Adipocyte (in vitro differentiated cells): ENCODE measurements at places on chromosomes 6 and 20.
A peak's percentile ranks its signal among the peaks of the same experiment; 100 is the strongest.

DNA sequence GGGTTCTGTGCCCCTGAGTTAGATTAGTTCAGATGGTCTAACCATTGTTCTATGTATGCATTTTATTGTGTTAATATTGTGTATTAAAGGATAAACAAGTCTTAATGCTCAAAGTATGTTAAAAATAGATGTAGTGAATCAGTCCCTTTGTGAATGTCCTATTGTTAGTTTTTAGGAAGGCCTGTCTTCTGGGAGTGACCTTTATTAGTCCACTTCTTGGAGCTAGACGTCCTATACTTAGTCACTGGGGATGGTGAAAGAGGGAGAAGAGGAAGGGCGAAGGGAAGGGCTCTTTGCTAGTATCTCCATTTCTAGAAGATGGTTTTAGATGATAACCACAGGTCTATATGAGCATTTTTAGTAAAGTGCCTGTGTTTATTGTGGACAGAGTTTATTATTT is 12.3 kb upstream of the HMGN4 start:
- no peak for DNase-seq

DNA sequence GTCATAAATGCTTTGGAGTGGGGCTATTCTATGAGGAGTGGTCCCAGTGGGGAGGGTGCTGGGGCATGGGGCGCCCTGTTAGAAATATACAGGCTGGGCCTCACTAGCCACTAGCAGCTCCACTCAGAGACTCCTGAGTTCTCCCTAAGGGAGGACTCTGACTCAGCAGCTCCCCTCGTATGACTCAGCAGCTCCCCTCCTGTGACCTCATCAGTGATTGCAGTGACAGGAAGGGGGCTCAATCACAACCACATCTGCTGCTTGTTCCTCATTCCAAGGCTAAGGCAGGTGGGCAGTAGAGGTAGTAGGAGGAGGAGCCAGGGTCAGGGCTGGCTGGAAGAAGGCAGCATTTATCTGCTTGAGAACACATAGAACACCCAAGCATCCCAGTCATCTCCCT is 73.7 kb downstream of the PRND start:
- peak; percentile 70 for DNase-seq

DNA sequence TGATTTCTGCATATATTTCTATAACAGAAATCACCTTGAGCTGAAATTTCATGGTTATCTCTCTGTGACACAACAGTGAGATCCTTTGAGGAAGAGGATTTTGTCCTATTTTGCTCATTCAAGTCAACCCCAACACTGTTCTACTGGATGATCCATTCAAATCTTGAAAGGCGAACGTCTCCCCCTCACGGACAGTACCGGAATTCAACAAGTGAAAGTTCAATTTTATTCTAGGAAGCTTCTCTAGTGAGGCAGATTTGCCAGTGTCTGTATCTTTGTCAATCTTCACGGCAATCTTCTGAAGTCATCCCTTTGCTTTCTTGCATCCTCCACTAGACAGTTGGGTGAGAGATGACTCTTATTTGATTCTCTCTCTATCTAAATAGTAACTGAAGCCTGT is 91.7 kb upstream of the PDE7B start:
- DNase-seq = no peak

GRCh38 chr6:29504961-29505360 is 17.2 kb upstream of the MAS1L start:
- DNase-seq = no peak

DNA sequence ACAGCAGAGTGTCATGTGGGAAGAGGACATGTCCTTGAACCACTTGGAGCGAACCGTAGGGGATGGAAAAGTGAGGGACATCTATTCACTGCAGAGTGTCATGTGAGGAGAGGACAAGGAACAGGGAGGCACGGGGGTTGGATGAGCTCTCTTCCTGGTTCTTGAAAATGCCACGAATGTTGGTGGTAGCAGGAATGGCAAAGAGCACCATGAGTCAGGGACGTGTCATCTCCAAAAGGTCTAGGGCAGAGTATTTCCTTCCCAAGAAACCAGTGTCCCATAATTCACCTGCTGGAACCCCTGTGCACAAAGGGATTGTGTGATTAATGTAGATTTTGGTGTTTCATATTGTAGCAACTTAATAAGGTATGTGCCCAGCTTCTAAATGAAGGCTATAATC is 136.8 kb downstream of the BFSP1 start:
- DNase-seq = no peak

- no peak for DNase-seq
Observed at GRCh38 chr20:41087777-41088176, 49.6 kb upstream of the PLCG1 start.

DNA sequence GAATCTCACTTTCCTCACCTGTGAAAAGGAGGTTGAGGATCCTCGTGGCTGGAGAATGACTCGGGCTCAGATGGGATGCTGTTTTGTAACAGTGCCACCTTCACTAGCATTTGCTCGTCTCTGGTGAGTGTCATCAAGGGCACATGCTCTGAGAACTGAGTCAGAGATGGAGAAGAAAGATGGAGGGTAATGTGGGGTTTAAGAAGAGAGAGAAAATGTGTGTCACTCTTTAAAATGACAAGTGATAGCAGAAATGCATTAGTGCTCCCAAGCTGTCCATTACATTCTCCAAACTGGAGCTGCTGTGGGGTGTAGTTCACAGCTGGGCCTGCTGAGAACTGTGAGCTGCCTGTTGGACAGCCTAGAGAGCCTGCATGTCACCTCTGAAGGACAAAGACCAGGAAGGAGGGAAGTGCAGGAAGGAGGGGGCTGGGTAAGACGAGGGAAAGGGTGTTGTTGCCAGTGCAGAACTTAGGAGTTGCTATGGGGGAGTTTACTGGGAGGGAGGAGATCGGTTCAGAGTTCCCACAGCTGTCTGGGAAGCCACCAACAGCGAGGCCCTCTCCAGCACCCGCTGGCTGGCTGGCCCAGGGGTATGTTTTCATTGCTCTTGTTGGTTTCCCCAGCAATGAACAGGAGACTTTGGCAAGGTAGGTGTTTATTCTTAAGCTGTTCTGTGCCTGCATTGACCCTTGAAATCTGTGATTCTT is 19.8 kb downstream of the GMPR start:
- no peak for DNase-seq

DNA sequence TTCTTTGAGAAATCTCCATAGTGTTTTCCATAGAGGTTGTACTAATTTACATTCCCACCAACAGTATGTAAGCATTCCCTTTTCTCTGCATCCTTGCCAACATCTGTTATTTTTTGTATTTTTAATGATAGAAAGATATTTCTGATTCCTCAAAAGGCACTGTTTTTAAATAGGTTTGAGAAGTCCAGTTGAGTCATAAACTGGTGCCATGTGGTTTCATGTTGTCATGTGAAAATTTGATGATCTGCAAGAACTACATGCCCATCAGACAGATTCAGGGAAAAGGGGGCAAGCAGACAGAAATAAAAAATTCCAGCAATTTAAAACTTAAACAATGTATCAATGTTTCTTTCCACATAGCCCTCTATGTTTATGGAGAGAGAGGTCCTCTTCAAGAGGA is 227.5 kb downstream of the KCNQ5 start:
- no peak for DNase-seq

GRCh38 chr6:63475707-63476106 is 96.6 kb upstream of the LOC128125822 start:
- no peak for DNase-seq

GRCh38 chr6:37097335-37097734 is 72.6 kb upstream of the PIM1 start:
- DNase-seq = no peak

GRCh38 chr6:89250239-89250638 is 33.1 kb upstream of the GABRR1 start:
- no peak for DNase-seq

DNA sequence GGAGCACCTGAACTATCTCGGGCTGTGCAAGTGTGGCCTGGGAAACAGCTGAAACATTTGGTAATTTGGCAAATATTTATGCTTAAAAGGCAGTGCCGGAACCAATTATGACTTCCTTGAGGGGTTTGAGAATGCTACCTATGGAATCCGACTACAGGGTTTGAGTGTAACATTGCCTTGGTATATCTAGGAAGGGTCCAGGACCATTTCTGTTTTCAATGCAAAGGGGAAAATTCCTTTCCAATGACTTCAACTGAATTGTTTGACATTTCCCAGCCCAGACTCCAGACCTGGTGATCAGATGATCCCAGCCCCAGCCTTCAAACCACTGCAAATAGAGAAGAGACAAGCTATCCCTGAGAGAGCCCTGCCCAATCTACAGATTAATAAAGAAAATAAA is 4.6 kb upstream of the PPP1R3G start:
- no peak for DNase-seq

GRCh38 chr6:29723262-29723665 is at the start of gene HLA-F:
Gene HLA-F (plus strand): TSS chr6:29723434. CDS start chr6:29723464, 30 bp downstream.
- DNase-seq = peak; percentile 95

GRCh38 chr20:45409521-45410272 is 1.6 kb downstream of the DBNDD2 start:
- no peak for DNase-seq

- DNase-seq = no peak
Observed at GRCh38 chr6:41346441-41346840, 11.0 kb downstream of the NCR2 start.

DNA sequence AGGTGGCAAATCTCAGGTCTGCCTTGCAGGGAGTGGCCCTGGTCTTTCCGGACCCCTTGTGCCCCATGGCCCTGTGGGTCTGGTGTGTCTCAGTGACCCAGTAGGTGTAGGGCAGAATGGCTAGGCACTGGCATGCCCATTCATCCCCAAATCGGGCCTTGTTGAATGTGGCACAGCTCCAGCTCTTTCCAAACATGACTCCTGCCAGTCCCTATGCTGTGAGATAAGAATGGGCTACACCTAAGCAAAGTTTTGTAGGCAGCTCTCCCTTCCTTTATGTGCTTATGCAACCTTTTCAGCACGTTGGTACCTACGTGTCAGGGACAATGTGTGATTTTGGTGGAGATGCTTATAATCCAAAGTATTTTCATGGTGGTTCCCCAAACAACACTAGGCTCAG is 33.9 kb downstream of the FOXO3 start:
- peak; percentile 35 for DNase-seq

- DNase-seq = no peak
Observed at GRCh38 chr6:166235666-166236292, 68.1 kb upstream of the TBXT start.

- DNase-seq = no peak
Observed at GRCh38 chr6:75249837-75250236, 6.2 kb upstream of the COX7A2 start.

- DNase-seq = peak; percentile 34
Observed at GRCh38 chr6:452301-453067, 60.9 kb downstream of the IRF4 start.

DNA sequence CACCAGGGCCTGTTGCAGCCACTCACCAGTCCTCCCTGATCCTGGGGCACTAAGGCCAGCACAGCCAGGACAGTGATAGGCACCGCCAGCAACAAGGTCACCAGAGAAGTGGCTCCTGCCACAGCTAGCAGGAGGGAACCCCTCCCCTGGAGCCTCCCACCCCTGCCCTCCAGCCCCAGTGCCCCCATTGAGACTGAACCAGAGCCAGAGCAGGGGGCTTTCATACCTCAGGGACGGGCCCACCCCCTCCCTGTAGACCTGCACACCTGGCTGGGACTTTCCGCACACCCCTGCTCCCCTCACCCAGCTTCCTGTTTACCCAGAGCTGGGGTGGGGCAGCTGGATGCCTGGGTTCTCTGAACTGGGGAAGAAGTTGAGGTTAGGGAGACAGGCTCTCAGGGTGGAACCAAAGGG is at the start of gene LTB:
Gene LTB (minus strand): TSS at position 195 of the 414 bp plus-strand sequence. CDS start 7 bp downstream, at position 188.
- DNase-seq = no peak

- DNase-seq = no peak
Observed at GRCh38 chr20:56372850-56373249, 14.1 kb downstream of the FAM210B start.

GRCh38 chr6:119073307-119074051 is 5.0 kb downstream of the FAM184A start:
- no peak for DNase-seq

GRCh38 chr20:59518881-59519706 is 85.2 kb upstream of the PHACTR3 start:
- peak; percentile 77 for DNase-seq

DNA sequence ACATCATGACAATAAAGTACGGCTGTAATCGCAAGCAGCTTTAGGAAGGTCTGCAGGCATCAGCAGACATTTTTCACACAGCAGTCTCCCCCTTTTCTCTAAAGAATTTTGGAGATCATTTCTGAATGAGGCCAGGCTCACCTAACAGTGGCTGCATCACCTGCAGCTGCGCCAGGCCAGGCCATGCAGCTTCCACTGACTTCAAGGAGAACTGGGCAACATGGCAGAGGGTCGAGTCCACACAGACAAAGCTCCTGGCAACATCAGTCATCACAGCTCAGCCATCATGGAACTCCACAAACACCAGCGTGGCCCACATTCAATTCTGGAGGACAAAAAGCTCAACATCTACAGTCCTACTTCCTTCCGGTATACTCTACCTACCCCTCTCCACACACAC is 17.8 kb upstream of the FOXC1 start:
- no peak for DNase-seq

DNA sequence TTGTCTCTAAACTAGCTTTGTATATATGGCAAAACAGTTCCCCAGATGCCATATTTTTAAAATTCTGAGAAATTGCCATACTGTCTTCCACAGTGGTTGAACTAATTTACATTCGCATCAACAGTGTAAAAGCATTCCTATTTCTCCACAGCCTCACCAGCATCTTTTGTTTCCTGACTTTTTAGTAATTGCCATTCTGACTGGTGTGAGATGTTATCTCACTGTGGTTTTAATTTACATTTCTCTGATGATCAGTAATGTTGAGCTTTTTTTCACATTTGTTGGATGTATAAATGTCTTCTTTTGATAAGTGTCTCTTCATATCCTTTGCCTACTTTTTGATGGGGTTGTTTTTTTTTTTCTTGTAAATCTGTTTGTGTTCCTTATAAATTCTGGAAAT is 1222.7 kb upstream of the CITED2 start:
- no peak for DNase-seq

DNA sequence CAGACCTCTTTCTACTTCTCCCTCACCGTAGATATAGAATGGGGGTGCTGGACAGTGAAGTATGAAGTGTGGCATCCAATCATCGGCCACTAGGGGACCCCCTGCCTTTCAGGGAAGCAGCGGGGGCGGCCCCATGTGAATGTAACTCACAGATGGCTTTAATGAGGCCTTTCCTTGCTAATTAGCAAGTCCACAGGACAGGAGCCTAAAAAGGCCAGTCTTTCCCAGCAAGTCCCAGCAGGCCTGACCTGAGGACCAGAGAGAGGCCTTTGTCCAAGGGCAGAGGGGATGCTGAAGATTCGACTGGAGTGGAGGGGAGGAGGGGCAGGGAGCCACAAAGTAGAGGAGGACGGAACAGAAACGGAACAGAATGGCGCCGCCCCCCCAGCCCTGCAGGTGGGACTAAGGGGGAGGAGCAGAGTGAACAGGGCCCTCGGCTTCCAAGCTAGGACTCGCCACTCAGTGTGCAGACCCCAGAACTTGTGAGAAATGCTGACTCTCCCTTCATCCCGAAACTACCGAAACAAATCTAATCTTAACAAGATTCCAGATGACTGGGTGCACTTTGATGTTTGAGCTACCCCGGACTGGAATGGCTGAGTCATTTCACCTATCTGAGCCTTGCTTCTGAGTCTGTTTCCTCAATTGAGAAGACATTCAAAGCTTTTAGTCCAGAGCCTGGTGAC is 5.8 kb downstream of the C6orf132 start:
- peak; percentile 53 for DNase-seq

GRCh38 chr6:6812427-6812826 is 223.9 kb downstream of the LY86 start:
- no peak for DNase-seq
